ENCODE measurements at places on chromosomes 6 and 20.

DNA sequence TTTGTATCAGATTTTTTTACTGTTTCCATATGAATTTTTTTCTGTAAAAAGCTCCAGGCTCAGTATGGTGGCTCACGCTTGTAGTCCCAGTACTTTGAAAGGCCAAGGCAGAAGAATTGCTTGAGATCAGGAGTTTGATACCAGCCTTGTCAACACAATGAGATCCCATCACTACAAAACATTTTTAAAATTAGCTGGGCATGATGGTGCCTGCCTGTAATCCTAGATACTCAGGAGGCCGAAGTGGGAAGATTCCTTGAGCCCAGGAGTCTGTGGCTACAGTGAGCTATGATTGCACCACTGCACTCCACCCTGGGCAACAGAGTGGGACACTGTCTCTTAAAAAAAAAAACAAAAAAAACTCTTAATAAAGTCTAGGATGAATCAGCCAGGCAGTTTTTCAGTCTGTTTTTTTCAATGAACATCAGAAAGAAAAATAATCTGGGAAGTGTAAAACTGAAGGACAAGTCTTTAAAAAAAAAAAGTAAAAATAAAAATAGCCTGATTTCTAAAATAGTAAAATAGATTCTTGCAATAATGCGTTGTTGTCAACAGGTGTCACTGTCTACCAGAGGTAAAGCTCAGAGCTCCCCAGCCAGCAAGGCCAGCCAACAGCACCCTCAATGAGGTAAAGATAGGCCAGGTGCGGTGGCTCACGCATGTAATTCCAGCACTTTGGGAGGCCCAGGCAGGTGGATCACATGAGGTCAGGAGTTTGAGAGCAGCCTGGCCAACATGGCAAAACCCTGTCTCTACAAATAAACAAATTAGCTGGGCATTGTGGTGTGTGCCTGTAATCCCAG lies 9.3 kb upstream of the ATG5 start:
- DNase-seq = peak; percentile 4

DNA sequence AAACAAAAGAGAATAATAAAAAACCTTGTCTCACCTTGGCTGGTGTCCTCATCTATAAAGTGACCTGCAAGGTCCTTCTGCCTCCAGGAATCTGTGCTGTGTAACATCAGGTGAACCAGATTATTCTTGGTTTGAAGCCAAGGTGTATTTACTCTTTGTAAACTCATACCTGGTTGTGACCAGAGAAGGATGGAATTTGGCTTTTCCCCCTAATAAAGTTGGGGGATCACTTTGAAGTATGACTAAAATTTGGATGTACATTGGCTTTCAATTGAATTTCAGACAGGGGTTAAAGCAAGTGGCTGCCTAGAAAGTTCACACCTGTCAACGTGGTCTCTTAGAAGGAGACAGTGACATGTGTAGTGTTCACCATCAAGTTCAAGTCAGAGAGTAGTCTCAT lies 100.1 kb downstream of the SCP2D1 start:
- no peak for DNase-seq

DNA sequence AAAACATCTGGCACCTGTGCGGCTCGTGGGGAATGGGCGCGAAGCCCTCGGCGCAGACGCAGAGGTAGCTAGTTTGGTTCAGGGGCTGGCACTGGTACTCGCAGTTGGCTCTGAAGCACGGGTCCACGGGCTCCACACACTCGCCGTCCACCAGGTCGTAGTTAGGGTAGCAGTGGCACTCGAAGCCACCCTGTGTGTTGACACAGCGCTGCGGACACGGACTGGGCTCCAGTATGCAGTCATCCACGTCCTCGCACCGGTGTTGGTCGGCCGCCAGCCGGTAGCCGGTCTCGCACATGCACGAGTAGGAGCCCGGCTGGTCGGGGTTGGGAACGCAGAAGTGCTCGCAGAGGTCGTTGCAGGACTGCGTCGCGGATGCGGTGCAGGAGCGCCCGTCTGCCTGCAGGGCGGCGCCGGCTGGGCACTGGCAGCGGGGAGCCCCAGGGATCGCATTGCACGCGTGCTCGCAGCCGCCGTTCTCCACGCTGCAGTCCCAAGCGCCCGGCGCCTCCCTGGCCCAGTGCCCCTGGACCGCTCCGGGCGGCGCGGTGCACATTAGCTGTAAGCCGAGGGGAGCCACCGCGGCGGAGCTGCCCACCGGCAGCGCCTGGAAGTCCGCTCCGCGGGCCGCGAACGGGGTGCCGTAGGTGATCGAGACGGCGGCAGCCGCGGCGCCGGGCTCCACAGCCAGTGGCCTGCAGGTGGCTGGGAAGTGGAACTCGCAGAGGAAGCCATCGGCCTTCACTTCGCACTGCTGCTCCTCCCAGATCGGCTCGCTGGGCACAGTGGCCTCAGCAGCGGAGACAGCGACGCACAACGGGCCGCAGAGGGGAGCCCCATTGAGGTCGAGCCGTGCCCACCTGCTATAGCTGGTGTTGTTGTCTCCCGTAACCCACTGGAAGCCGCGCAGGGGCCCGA lies 930 bp downstream of the THBD start:
- DNase-seq = no peak

DNA sequence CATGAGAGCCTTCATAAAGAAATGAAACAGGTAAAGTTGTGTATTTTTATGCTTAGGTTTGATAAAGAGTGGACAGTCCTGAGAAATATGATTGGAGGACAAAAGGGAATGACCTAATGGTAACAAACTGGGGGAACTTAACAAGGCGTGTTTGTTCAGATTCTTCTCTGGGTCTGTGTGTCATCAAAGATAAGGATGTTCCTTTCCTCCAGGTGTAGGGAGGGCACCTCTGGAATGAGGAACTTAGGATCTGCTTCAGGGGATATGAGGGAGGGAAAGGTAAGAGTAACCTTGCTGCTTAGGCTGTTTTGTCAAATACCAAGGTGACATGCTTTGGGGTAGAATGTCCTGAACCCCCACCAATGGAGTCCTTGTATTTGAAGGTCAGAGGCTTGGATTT lies 291.9 kb downstream of the KCNQ5 start:
- DNase-seq = no peak

GRCh38 chr20:24783631-24784492 lies 165.2 kb upstream of the CST7 start:
- no peak for DNase-seq

- peak; percentile 40 for DNase-seq
Measured at GRCh38 chr20:57680131-57680716, 29.6 kb downstream of the PMEPA1 start.
